ENCODE measurements at places on chromosomes 7 and 10.

GRCh38 chr7:43669286-43670081, 59.8 kb downstream of the COA1 start:
- H3K27me3 ChIP-seq = no peaks in the 10 kb centered on the region
- H3K4me3 ChIP-seq = no peak overlapping the region
- no peak overlapping the region for H3K27ac ChIP-seq
- no peaks in the 10 kb centered on the region for H3K36me3 ChIP-seq
- H3K4me1 ChIP-seq = peaks cover 2% of the 10 kb centered on the region

GRCh38 chr10:99742254-99742653, 10.2 kb downstream of the CUTC start:
- no peak overlapping the region for H3K27ac ChIP-seq
- no peak for DNase-seq

DNA sequence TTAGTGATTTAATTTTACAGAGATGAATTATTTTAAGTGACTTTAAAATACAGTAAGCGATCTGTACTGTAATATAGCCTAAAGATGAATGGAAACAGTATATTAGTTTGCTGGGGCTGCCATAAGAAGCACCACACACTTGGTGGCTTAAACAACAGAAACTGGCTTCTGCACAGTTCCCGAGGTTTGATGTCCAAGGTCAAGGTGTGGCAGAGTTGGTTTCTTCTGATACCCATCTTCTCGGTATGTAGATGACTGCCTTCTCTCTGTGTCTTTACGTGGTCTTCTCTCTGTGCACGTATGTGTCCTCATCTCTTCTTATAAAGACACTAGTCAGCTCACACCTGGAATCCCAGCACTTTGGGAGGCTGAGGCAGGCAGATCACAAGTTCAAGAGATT, 64.0 kb upstream of the KMT2E start:
- no peak overlapping the region for H3K27ac ChIP-seq
- H3K36me3 ChIP-seq = no peaks in the 10 kb centered on the region
- DNase-seq = no peak
- no peaks in the 10 kb centered on the region for H3K27me3 ChIP-seq
- peaks cover 7% of the 10 kb centered on the region for H3K4me1 ChIP-seq

DNA sequence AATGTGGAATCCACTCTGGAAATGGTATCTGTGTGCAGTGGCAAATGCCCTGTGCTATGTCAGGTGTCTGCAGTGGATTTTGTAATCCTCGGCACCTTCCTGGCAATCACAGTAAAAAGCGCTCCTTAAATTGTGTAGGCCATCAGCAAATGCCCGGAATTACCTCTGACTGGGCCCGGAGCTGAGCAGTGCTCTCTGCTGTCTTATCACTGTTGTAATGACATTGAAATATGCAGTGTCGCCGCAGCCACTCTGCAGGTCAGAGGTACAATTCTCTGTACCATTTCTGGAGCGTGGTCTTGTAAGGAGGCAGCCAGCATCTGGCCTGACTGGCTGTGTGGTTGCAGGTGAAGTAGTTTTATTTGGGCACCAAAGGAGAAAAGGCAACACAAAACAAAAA, 416.4 kb upstream of the MKI67 start:
- no peaks in the 10 kb centered on the region for H3K36me3 ChIP-seq
- peaks cover 30% of the 10 kb centered on the region for H3K27me3 ChIP-seq
- peaks cover 3% of the 10 kb centered on the region for H3K4me1 ChIP-seq
- H3K27ac ChIP-seq = no peak overlapping the region
- no peak for DNase-seq

DNA sequence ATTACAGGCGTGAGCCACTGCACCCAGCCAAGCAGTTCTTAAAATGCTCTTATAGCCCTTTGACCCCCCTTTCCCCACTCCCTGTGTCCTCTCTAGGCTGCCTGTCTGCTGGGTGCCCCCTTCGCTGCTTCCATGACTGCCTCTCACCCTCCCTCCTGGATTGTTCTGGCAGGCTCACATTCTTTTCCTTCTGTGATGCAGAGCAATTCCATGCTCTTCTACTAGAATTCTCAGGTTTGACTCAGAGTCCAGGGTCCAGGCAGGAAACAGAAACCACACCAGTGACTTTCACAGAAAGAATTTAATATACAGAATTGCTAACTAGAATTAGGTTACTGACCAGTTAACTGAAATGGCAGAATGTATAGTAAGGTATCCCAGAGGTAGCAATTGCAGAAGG, 244.8 kb downstream of the BAMBI start:
- H3K27me3 ChIP-seq = peaks cover 11% of the 10 kb centered on the region
- no peak for DNase-seq
- no peak overlapping the region for H3K27ac ChIP-seq
- H3K36me3 ChIP-seq = no peaks in the 10 kb centered on the region

DNA sequence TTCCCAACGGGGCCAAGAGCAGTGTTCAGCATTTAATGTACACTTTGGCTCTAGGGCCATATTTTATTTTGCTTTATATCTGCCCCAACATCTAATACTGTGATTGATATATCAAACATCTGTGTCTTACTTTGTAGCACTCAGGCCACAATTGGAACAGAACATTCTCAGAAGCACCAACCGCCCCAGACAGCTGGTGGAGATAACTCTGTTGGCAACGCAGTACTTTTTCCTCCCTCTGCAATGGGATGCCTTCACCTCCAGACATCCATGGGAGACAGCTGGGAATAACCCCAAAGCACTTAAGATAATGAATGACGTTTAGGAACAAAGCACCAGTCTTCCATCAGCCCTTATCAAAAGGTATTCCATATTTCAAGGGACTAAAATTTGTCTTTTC, 57.4 kb downstream of the PIP4K2A start:
- peaks cover 2% of the 10 kb centered on the region for H3K36me3 ChIP-seq
- H3K4me1 ChIP-seq = peaks cover 47% of the 10 kb centered on the region
- H3K27me3 ChIP-seq = no peaks in the 10 kb centered on the region
- no peak overlapping the region for H3K4me3 ChIP-seq

DNA sequence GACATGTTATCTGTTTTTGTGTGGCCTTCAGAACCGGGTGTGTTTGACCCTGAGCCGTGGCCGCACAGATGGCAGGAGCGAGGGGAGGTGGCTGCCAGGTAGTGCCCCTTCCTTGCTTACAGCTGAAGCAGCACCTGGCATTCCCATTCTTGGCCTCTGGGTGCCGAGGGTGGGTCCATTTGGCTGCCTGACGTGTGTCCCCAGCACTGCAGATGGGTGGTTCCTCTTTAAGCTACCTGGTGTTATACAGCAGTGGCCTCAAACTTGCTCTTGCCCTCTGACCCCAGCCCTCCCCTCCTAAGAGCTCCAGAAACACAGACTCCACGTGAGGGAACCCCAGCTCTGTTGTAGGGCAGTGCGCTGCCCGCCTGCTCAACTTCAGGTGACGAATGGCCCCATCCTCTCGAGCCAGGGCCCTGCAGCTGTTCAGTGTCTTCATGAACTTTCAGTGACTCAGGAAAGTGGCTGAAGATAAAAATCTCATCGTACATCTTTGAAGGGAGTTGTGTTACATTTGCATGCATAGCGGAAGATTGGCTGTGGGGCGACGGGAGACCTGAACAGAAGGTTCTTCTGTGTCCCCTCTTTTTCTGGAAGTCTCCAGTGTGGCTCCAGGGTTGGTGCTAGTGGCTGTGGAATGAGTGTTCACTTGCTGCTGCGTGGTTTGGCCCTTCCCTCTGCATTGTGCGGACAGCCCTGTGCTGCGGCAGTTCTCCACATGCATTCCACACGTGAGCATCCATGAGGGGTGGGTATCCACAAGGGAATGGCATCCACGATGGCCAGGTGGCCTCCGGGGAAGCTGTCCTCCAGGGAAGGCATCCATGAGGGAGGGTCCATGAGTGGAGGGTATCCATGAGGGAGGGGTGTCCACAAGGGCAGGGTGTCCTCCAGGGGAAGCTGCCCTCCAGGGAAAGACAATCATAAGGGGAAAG, 91.6 kb downstream of the INPP5A start:
- no peak overlapping the region for H3K27ac ChIP-seq
- DNase-seq = peak; percentile 63
- no peaks in the 10 kb centered on the region for H3K27me3 ChIP-seq
- H3K36me3 ChIP-seq = no peaks in the 10 kb centered on the region
- no peak overlapping the region for H3K4me3 ChIP-seq
- H3K4me1 ChIP-seq = peaks cover 72% of the 10 kb centered on the region

DNA sequence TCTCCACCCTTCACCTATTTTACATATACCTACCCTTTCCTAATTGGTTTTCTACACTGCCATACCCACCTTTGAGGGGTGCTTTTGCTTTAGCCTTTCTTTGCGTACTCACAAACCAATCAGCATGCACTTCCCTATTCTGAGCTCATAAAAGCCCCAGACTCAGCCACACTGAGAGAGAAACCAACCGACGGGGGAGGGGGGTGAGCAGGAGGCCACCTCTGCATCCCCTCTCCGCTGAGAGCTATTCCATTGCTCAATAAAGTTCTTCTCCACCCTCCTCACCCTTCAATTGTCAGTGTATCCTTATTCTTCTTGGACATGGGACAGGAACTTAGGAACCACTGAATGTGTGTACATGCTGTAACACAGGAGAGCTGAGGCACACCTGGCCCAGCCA, 9.0 kb upstream of the FKBP9 start:
- no peak for DNase-seq
- no peaks in the 10 kb centered on the region for H3K4me1 ChIP-seq
- H3K36me3 ChIP-seq = no peaks in the 10 kb centered on the region
- H3K27me3 ChIP-seq = peaks cover 16% of the 10 kb centered on the region
- H3K4me3 ChIP-seq = no peak overlapping the region

DNA sequence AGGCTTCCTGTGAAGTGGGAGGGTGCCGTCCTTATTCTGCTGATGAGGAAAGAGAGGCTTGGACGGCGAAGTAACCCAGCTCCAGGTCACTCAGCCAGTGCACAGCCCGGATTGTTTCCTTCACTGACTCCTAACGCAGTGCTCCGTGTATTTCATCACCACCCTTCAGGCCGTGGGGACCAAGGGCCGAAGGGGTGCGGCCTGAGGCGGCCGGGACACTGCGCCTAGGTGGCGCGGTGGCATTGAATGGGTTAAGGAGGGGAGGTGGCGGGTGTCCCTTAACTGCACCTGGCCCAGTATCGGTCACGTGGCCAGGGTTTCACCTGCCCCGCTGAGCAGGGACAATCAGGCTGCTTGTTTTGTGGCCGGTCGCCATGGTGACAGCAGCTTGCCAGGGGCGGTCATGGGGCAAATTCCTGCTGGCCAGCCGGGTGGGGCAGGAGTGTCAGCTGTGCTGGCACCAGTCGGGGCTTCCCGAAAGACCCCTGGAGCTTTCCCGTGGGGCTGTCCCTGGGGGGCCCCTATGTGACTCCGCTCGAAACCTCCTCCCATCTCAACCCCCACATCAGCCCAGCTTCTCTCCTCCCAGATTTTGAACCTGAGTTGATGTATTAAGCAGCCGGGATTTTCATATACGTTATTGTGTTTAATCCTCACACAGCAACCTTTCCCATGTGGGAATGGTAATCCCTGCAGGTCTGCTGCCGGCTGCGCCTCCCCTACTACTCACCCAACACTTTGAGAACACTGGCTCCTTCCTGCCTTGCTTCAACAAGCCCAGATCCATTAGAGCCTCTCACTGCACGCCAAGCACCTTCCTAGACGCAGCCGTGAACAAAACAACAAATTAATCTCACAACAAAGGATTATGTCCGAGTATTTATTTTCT, 4.4 kb upstream of the ABHD11 start:
- peaks cover 31% of the 10 kb centered on the region for H3K27me3 ChIP-seq
- H3K36me3 ChIP-seq = no peaks in the 10 kb centered on the region
- peak overlapping the region; percentile 5 for H3K27ac ChIP-seq
- no peak overlapping the region for H3K4me3 ChIP-seq
- no peak for DNase-seq

GRCh38 chr10:124094419-124094785, 1.0 kb upstream of the CHST15 start:
- H3K36me3 ChIP-seq = no peaks in the 10 kb centered on the region
- H3K27me3 ChIP-seq = peaks cover 65% of the 10 kb centered on the region
- no peak overlapping the region for H3K4me3 ChIP-seq
- no peak for DNase-seq

- no peak overlapping the region for H3K27ac ChIP-seq
- no peaks in the 10 kb centered on the region for H3K4me1 ChIP-seq
- DNase-seq = no peak
- H3K4me3 ChIP-seq = no peak overlapping the region
- no peaks in the 10 kb centered on the region for H3K27me3 ChIP-seq
These were observed 99.7 kb upstream of the NOBOX start for GRCh38 chr7:144503215-144503614.

DNA sequence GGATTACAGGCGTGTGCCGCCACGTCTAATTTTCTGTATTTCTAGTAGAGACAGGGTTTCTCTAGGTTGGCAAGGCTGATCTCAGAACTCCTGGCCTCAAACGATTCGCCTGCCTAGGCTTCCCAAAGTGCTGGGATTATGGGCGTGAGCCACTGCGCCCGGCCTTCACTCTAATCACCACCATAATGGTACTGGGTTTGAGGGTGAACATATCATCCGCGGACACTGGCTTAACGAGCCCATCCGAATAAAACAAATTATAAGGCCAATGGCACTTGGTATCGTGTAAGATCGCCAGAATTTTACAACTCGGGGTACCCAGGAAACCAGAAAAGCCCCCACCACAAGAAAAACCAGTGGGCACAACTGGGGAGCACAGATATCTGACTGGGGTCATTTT, 580 bp downstream of the FAM200A start:
- peaks cover 36% of the 10 kb centered on the region for H3K36me3 ChIP-seq
- DNase-seq = no peak
- peak overlapping the region; percentile 70 for H3K27ac ChIP-seq
- peaks cover 12% of the 10 kb centered on the region for H3K4me1 ChIP-seq
- peak overlapping the region; percentile 99 for H3K4me3 ChIP-seq
- H3K27me3 ChIP-seq = no peaks in the 10 kb centered on the region

- H3K27ac ChIP-seq = no peak overlapping the region
- H3K27me3 ChIP-seq = peaks cover 2% of the 10 kb centered on the region
- DNase-seq = no peak
- H3K4me3 ChIP-seq = no peak overlapping the region
- no peaks in the 10 kb centered on the region for H3K4me1 ChIP-seq
- no peaks in the 10 kb centered on the region for H3K36me3 ChIP-seq
These were observed 355.3 kb upstream of the NPVF start for GRCh38 chr7:25583621-25584020.

DNA sequence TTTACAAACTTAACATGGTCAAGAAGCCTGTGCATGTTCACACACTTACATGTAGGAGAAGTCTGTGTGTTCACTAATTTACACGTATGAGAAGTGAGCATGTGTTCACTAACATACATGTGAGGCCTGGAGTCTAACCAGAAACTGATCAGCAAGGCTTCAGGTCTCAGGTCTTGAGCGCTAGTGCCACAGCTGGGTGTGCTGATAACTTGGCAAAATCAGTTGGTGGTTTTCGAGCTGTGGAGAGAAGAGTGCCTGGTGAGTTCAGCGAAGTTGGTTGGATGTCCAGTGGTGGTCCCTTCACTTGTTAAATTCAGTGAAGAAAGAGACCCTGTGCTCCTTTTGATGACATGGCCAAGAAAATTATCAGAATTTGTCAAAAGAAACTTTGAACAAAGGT, 98.7 kb downstream of the CELF2 start:
- no peak overlapping the region for H3K4me3 ChIP-seq
- peaks cover 23% of the 10 kb centered on the region for H3K4me1 ChIP-seq
- H3K36me3 ChIP-seq = no peaks in the 10 kb centered on the region
- H3K27me3 ChIP-seq = no peaks in the 10 kb centered on the region
- DNase-seq = no peak
